ENCODE measurements at places on chromosomes 5 and 9.

DNA sequence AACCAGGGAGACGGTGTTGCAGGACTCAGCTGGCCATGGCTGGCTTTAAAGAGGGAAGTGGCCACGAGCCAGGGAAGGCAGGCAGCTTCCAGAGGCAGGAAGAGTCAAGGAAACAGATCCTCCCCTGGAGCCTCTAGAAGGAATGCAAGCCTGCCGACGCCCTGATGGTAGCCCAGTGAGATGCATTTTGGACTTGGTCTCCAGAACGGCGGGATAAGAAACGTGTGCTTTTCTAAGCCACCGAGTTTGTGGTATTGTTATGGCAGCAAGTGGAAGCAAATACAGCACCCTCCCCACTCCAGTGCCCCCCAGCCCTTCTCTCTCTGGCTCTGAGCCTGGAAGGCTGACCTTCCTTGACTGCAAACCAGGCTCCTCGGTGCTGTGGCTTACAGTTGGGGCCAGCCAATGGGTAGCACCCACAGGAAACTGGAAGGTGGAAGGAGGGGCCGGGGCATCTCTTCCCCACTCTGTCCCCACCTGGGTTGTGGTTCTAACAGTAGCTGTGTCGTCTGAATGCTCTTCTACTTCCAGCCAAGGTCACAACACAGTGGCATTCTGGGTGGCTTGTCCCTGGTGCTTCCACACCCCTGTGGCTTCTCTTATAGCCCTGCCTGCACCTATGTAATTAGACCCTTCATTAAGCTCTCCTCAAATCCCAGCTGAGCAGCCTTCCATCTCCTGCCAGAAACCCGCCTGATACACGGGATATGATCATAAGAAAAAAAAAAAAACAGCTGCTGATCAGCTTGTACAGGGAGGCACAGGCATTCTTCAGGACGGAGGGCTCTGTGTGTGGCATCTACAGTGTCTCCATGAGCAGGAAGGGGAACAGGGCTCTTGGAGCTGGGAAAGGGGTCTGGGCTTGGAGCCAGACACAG, 29.9 kb upstream of the UNC5A start:
- no peak for DNase-seq

- no peak for DNase-seq
These were observed 11.1 kb downstream of the IL33 start for GRCh38 chr9:6226696-6227095.

GRCh38 chr9:92704528-92704927, 34.6 kb upstream of the IPPK start:
- no peak for DNase-seq

- no peak for DNase-seq
These were observed 103.5 kb upstream of the EQTN start for GRCh38 chr9:27400334-27400880.

DNA sequence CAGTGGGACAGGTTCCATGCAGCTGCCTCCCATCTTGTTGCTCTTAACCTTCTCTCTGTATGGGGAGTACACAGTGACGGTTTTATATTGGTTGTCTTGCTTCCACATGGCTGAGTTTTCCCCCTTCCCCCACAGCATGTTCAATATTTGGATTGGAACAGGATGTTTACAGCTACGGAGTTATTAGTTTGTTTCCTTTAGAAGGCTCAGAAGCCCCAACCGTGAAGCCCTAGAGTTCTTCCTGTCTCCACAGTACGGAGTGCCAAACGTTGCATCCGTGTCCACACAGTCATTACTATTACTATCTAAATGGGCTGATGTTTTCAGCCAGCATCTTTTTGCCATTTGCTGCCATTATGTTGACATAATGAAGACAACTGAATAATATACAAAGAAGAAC, 277.5 kb downstream of the MARCHF11 start:
- no peak for DNase-seq

DNA sequence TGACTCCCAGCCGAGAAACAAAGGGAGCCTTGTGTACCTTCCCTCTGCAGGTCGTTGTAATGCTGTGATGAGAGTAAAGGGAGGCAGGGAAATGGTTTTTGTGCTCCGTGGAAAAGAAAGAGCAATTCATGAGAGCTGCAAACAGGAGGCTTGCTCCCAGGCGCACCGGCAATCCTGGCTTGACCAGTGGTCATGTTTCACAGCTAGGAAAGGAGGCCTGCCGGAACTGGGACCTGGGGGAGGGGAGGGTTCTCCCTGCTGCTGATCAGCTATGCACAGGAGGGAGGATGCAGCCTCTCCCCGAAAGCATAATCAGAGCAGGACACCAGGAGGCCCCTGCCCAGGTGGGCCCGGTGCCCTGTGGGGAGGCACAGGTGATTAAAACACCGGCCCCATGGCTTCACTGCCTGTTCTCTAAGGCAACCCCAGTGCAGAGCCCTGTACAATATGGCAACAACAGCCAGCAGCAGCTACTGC, 131.3 kb downstream of the ZDHHC21 start:
- no peak for DNase-seq

GRCh38 chr5:139725073-139725830, 70.4 kb upstream of the PSD2 start:
- DNase-seq, result no peak

DNA sequence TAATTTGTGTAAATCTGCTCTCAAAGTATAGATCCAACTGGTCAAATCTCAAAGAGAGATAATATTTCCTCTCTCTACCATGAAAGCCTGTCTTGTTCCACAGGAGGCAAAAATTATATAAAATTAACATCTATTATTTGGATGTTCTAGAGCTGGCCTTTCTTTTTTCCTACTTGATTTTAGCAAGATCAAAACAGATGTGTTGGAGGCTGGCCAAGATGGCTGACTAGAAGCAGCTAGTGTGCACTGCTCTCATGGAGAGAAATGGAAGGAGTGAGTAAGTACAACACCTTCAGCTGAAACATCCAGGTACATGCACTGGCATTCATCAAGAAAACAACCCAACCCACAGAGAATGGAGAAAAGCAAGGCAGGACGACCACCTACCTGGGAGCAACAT, 298.6 kb upstream of the SLC24A2 start:
- no peak for DNase-seq

DNA sequence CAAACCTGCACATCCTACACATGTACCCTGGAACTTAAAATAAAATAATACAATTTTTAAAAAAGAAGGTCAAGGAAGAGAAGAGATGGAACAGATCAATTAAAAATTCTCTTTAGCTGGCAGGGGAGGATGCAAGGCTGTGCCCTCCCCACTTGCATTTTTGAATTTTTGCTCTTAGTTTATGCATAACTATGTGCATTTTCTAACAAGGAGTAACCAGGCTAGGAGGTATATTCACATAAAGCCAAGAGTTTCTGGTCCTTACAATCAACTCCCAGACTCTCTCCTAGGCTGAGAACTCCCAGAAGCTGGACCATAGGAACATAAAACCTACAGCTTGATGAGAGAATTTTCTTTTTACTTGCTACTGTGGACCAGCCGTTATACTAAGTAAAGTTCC, 29.8 kb downstream of the CCDC192 start:
- DNase-seq, result no peak

GRCh38 chr5:135930029-135930948, 24.5 kb downstream of the LECT2 start:
- DNase-seq, result no peak

DNA sequence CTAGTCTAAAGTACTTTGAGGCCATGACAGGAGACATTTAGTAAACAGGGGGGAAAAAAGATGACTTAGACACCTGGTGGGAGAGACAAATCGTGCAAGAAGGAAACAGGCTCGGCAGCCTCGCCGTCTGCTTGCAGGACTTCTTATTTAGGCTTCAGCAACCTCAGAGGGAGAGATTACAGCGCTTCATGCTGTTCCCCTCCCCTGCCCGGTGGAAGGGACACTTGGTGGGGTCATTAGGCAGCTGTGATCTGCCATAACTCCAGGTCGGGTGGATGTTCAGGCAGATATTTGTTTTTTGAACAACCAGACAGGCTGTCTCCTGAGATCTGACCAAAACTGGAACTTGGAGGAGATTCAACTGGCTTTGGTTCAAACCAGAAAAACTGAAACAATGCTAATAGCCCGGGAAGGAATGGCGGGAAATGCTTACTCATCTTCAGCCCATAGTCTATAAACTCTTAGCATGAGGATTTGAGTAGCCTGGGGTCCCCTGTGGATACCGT, 38.1 kb upstream of the CD180 start:
- DNase-seq, result no peak

- DNase-seq, result no peak
These were observed 37.9 kb upstream of the OCLN start for GRCh38 chr5:69454460-69455249.

DNA sequence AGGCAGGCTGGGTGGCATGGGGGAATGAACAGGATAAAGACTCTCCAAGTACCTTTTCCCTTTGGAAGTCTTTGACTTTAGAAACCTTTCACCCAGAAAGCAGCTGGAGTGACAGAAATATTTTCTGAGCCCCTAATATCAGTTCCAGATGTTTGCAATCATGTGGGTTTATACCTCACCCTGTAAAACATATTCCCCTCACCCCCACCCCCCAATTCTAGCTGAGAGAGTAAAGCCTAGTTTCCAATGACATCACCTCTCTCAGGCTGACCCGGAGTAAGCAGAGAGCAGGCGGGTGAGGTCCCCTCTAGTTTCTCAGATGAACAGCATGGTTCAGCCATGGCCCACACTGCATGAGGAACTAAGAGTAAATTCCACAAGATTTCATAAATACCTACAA, 82.9 kb upstream of the TRIM32 start:
- DNase-seq, result no peak

DNA sequence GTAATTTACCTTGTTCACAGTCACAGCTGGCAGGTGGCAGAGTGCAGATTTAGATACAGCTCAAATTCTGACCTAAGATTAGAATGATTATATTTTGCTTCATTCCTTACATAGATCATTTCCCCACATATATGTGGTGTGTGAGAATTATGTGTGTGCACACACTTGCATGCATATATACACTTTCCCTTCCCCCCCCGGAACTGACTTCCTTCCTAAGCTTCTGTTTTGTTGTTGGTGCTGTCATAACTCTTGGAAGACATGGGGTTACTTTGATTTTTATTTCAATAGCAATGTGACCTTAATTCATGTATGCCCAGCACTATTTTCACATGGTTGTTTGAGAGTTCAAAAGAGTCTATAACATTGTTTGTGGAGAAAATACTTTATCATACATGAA, 112.8 kb downstream of the CMYA5 start:
- DNase-seq, result no peak

- no peak for DNase-seq
These were observed 17.0 kb upstream of the CDK20 start for GRCh38 chr9:87991151-87991870.

DNA sequence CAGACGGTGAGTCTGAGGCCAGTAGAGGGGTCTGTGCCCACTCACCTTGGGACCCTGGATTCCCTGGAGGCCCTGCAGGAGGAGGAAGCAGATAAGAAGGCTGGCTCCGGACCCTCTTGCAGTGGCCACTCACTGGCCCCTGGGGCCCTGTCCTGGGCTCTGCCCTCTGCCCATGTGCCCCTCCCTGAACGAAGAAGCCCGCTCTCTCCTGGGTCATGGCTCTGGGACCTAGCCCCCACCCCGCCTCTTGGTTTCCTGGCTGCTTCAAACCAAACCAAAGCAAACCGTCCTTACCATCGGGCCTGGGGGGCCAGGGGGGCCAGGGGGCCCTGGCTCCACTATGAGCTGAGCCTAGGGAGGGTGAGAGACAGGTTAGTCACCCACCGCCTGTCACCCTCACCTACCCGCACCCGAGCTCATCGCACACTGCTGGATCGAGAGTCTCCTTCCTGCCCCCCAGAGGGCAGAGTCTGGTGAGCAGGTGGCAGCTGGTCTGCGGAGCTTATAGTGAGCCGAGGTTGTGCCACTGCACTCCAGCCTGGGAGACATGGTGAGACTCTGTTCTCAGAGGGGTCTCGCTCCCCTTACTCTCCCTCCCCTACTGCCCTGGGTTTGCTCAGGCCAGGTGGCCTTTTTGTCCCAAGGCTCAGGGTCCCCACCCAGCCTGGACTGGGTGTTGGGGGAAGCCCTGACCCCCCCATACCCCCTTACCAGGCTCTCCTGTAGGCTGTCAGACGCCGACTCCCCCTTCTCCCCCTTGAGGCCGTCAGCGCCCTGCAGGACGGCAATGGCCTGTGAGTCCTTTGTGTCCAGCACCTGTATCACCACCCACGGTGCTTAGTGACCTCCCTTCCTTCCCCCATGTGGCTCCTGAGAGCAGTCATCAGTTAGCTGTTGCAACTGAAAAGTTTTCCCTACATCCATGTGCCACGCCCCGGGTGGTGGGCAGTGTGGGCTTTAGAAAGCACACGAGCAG, 15.2 kb upstream of the PHYKPL start:
- no peak for DNase-seq

- DNase-seq, result no peak
These were observed 22.6 kb downstream of the FLT4 start for GRCh38 chr5:180626661-180627385.

- DNase-seq, result no peak
These were observed 38.0 kb downstream of the LRRTM2 start for GRCh38 chr5:138837160-138837559.

DNA sequence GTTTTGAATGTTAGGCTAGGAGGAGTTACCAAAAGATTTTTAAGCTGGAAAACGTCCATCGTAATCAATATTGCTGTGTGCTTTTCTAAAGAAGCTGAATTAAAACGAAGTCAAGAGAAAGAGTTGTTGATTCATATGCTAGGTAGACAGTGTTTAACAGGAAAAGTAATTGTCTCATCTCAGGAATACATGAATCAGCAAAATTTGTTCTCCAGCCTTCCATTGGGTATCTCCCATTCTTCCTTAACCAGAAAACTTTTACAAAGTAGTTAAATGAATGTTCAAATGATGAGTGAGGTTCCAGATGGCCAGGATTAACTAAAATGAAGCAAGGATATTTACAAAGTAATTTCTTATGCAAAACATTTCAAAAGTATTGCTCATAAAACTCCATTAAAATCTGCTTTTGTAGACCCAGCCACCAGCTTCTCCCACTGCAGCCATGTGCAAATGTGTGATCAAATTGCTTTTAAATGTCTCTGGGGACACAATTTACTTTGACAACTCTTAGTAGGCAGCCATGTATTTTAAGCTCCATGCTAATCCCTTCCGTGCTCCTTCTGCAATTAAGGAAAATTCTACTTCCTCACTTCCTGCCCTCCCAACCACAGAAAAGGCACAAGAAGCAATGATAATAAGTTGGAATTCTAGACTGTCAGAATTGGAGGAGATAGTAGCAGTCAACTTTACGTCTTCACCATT, 121.2 kb downstream of the HTR4 start:
- DNase-seq, result no peak

DNA sequence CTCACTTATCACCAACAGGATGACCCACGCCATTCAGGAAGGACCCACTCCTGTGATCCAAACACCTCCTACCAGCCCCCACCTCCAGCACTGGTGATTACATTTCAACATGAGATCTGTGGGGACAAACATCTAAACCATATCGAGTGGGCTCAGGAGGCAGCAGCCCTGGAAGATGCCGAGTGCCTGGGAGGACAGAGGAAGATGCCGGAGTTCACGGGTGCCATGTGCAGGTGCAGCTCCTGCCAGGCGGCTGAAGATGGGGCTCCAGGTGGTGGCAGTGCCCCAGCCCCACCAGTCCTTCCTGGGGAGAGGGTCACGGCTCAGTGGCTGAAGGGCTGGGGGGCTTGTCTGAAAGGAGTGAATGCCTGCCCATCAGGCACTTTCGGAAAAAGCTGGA, 6.1 kb upstream of the CEP72 start:
- no peak for DNase-seq

- no peak for DNase-seq
These were observed 233.8 kb downstream of the GADD45G start for GRCh38 chr9:89838621-89839020.

- DNase-seq, result no peak
These were observed 5.1 kb downstream of the SPATA31D1 start for GRCh38 chr9:81993656-81994055.

GRCh38 chr9:133120501-133121197, 391 bp downstream of the RALGDS start:
- DNase-seq, result no peak
